Fibroblast of villous mesenchyme (primary cell): ENCODE measurements at places on chromosomes 12 and 14. TPM values are rescaled to one million over a fixed set of nuclear protein-coding genes. Genes with fewer than 3 reads are reported as not detected.

GRCh38 chr12:103399986-103400385, 95.8 kb downstream of the C12orf42 start:
- DNase-seq = no peak

DNA sequence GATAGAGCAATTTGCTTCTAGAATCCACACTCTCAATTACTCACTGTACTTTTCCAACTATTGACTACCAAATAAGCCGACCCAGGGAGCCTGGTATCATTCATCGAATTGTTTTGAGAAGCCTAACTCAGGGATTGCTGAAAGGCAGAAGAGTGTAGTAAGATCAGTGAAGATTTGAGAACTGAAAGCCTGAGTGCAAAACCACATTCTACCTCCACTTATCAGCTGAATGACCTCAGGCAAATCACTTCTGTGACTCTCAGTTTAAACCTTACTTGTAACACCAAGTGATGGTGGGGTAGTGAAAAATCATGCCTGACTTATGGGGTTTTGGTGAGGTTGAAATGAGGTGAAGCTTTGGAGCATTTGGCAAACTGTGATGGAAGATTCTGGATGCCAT, 126.1 kb upstream of the MAX start:
- no peak for DNase-seq

GRCh38 chr14:42228611-42229010, 621.9 kb downstream of the LRFN5 start:
- no peak for DNase-seq

DNA sequence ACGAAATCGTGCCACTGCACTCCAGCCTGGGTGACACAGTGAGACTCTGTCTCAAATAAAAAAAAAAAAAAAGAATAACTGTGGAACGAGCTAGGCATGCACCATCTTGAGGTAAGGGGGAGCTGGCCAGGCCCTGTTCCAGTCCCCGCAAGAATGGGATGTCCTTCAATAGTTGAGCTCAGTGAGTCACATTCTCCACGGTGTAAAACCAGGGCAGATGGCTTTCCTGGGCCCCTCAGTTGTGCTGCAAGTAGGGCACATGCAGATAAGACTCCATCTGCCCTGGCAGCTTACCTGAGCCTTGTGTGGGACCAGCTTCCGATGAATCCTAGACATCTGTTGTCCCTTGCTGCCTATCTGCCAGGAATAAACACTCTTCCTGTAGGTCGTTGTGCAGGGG, 312.1 kb downstream of the VRK1 start:
- no peak for DNase-seq

DNA sequence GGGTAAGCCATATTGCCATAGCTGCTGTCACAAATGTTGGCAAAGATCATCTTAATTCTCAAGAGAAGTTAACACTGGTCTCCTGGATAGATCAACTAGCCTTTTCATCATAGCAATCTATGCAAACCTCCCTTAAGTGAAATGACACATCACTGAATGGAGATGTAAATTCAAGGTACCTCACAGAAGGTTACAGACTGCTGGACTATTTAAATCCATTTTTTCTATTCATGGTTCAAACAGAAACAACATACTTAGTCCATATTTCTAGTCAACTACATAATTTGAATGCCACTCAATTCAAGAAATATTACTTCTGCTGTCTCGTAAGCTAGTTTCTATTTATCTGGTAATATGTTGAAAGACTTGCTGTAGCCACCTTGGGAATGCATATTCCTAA, 748.3 kb downstream of the C12orf50 start:
- DNase-seq = no peak

DNA sequence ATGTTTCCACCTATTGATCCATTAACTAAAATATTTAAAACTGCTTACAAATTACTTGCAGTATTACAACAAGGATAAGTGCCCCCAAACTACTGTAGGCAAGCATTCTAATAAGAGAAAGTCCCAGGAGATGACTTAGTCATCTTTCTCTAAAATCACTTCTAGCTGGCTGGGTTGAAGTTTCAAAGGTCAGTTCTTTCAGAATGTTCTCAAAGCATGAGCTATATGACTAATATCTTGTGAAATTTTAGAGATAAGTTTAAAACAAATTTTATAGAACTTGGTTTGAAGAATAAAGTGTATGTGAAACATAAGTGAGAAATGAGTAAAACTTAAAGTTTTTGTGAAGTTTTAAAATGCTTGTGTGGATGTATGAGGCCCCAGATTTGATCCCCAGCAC, 24.3 kb upstream of the OR6J1 start:
- peak; percentile 77 for DNase-seq

Gene CCDC177
- not detected in 2 replicates for total RNA-seq

Gene KRT77
- total RNA-seq = not detected in 2 replicates
